ENCODE measurements at places on chromosomes 2 and 18. TPM values are rescaled to one million over a fixed set of nuclear protein-coding genes. Genes with fewer than 3 reads are reported as not detected.

The NGEF gene
- total RNA-seq = 2.2 TPM

The CDCA7 gene
- total RNA-seq = 29.3 TPM

The RNF152 gene
- 1.9 TPM for total RNA-seq

The SP140 gene
- 2.0 TPM for total RNA-seq

The KYNU gene
- total RNA-seq = 1.0 TPM

The ZC3H6 gene
- total RNA-seq = 1.3 TPM

The CABLES1 gene
- 1.5 TPM for total RNA-seq

The MRO gene
- total RNA-seq = 0.30 TPM

The EFEMP1 gene
- total RNA-seq = 229 TPM

The ECEL1 gene
- total RNA-seq = not detected

The HOXD4 gene
- total RNA-seq = not detected

The SH2D6 gene
- total RNA-seq = 0.59 TPM

The TUBA3E gene
- total RNA-seq = not detected

The NEU4 gene
- not detected for total RNA-seq

The ID2 gene
- total RNA-seq = 27.2 TPM

The GPR45 gene
- not detected for total RNA-seq

The CROCC2 gene
- total RNA-seq = not detected

The DUSP28 gene
- 3.4 TPM for total RNA-seq

The WNT6 gene
- total RNA-seq = not detected

The EFR3B gene
- total RNA-seq = 0.50 TPM

The IFT172 gene
- total RNA-seq = 18.1 TPM

The GRHL1 gene
- total RNA-seq = 0.50 TPM

The LRP2 gene
- not detected for total RNA-seq

The CEBPZ gene
- 24.9 TPM for total RNA-seq

The SLC14A1 gene
- total RNA-seq = 4.5 TPM

The WDR33 gene
- 14.6 TPM for total RNA-seq

The CRYGC gene
- not detected for total RNA-seq

The REG3A gene
- not detected for total RNA-seq

The KCMF1 gene
- 32.0 TPM for total RNA-seq

The GPR75 gene
- total RNA-seq = 0.67 TPM

The CLEC4F gene
- total RNA-seq = not detected

Data from bronchus fibroblast of lung (primary cell).